Central memory CD4-positive, alpha-beta T cell (primary cell): ENCODE measurements at places on chromosomes 16 and 17.

DNA sequence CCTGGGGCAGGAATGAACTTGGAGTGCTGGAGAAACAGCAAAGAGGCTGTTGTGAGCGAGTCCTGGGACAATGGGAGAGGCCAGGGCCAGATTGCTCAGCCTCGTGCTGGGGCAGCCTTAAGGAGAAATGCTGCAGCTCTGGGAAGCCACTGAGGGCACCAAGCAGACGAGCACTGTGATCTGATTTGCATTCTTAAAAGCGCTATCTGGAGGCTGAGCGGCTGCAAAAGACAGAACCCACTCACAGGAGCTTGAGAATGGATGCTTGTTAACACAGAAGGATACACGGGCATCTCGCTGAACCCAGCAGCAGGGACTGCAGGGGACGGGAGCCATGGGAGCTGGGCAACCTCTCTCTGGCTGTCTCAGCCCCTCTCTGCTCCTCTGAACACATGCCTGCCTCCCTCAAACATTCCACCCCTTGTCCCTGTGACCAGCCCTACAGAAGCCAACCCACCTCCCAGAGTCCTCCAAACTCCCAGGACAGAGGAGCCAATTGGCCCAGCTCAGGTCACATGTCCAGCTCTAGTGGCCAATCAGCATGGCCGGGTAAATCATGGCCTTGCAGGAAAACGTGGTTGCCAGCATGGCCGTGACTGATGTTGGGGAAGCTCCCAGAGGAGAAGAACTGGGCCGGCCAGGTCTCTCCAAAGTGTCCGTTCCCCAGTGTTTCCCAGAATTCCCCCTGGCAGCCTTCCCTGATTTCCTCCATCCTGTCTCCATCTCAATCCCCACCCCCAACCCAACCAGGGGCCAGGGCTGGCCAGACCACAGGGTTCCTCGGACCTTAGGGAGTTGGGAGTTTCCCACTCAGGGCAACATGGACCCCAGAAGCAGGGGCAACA is 60.3 kb downstream of the GSG1L start:
- DNase-seq = no peak

GRCh38 chr16:58465817-58466216 is 34.1 kb upstream of the NDRG4 start:
- DNase-seq = no peak

- no peak for DNase-seq
Measured at GRCh38 chr17:34850023-34850422, 111.2 kb downstream of the CCT6B start.

- peak; percentile 45 for DNase-seq
Measured at GRCh38 chr17:42067371-42068091, 17.1 kb upstream of the C17orf113 start.

DNA sequence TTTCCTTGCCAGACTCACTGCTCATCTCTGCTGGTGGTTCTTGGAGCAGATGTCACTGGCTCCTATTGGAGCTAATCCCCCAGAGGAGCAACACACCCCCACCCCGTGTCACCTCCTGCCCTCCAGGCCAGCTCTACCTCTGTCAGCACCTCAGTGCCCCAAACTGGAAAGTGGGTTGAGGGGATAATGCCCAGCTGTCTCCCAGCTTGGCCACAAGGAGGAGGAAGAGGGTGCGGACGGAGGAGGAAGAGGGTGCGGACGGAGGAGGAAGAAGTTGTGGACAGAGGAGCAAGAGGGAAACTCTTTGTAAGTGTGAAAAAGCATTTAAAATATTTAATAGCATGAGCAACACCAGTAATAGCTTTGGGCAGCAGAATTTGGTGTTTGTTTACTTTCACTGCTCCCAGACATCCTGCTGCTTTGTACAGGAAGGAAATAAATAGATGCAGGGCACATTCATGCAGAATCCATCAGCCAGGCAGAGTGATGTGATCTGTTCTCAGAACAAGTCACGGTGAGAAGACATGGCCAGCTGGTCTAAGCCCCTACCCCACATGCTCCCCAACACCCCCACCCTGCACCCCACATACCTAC is 82.5 kb downstream of the C17orf67 start:
- DNase-seq = no peak

DNA sequence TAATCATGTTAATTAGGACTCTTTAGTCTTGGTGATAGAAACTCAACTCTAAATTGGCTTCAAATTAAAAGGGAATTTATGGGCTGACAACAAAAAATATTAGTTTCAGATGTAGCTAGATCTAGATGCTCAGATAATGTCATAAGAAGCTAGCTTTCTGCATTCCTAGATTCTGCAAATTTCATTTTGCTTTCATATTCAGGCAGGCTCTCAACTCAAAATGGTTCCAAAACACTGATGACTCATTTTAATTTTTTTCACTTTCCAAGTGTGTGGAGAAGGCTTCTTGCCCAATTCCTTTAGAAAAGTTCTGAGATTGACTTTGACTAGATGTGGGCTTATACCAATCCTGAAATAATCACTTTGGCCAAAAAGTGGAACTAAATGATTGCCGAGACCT is 236.7 kb upstream of the GOT2 start:
- no peak for DNase-seq

DNA sequence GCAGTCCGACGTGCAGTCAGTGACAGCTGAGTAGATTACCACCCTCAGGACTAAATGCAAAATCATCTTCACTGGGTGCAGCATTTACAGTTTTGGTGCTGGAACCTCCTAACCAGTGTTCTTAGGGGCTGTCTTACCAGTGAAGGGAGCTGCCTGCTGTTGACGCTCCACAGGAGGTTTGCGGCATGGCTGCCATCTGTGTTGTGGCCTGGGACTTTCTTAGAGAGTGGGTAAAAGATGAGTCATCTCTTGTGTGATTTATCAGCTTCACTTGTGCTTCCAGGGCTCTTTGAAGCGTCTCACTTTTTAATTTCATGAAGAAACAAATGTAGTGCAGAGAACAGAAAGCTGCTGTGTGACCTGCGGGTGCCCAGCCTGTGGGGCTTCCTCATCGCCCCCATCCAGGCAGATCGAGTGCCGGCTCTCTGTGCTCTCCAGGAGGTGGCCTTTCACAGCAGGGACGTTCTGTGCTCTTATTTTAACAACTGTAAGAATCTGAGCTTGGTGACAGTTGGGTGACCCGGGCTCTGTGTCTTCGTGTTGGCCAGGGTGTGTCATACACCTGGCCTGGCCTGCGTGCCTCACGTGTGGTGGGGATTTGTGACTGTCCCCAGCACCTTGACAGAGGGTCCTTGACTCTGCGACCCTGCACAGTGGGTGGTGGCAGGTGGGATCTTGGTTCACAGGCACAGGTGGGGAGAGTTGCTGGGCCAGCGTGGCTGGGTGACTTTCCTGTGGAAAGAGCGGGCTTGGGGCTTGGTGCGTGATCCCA is 24.3 kb upstream of the ZNF750 start:
- DNase-seq = peak; percentile 93

DNA sequence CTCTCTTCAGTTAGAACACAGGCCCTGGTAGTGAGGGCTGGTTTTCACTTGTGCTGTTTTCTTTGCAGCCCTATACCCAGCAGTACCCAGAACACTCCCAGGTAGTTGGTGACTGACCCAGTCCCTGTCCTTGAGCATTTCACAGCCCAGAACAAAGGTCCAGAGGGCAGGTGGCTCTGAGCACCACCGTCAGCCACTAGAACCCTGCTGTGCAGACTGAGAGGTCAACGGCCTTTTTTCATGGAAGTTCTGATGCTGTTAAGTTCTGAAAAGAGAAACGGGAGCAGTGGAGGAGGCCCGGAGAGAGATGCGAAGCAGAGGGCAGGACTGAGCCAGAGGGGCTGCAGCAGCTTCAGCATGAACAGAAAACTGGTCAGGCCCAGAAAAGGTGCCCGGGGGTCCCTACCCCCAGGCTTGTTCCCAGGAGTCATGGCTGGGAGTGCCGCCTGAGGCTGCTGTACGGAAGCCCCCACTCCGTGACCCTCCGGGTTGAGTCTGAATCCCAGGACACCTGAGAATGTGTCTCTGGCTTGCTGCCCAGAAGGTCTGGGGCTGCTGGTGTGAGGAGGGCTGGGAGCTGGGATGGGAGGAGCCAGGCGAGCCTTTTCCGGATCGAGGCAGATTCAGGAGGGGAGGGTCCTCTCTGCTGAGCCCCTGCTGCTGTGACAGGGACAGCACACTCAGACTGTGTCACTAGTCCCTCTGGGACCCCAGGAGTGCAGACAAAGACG is 8.7 kb downstream of the ZNF276 start:
- no peak for DNase-seq

- peak; percentile 27 for DNase-seq
Measured at GRCh38 chr16:79599837-79600637, 500 bp downstream of the MAF start.

DNA sequence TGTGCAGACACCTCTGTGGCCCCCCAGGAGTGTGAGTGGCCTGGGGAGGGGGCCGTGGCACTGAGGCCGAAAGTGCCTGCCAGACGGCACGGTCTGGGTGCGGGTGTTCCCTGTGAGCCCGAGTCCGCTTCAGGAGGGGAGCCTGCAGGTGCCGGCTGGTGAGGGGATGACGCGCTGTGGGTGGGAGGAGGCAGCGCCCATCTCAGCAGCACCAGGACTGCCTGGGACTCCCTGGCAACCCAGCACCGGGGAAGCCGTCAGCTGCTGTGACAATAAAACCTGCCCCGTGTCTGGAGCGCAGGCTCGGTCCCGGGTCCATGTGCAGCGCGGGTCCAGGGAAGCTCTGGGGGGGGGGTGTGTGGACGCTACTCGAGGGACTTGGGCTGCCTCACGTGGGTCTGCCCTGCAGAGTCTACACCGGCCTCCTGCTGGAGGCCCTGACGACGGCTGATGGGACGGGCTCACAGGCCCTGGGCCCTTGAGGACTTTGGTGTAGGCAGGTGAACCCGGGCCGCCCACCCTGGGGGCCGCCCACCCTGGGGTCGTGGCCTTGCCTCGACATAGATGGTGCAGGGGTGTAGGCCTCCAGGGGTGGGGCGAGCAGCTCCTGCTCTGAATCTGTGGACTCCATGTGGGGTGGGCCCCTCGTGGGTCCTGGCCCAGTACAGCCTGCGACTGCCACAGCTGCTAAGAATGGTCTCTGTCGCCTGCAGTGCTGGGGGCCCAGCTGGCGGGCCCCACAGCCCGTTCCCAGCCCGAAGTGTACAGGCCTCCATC is 5.9 kb upstream of the RAB40C start:
- DNase-seq = no peak

- DNase-seq = no peak
Measured at GRCh38 chr17:56781906-56782305, 51.8 kb downstream of the C17orf67 start.

GRCh38 chr17:29694918-29695563 is 72.3 kb upstream of the CORO6 start:
- DNase-seq = no peak

DNA sequence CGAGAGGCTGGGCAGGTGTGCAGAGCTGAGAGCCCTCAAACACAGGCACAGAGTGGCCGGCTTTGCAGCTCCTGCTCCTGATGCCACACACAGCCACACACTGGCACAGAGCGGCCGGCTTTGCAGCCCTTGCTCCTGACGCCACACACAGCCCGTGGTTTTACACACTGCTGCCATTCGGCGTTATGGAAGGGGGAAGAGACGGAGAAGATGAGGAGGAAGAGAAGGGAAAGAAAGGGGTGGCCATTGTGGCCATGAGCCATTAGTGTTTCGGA is 26.8 kb downstream of the WSCD1 start:
- DNase-seq = no peak

- DNase-seq = no peak
Measured at GRCh38 chr17:74042744-74043486, 160.6 kb upstream of the RPL38 start.

DNA sequence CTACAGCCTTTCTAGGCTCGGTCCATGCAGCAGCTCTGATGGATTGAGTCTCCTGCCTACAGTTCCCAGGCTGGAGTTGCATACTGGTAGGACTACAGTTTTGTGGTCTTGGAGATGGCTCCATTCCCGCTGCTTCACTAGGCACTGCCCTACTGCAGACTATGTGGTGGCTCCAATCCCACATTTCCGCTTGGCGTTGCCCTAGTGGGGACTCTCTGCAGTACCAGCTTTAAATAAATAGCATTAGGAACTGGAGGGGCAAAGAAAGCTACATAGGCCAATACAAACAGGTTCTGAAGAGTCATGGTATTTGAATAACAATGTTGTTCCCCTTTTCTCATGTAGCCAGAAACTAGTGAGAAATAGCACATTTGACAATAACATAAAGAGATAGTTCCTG is 5.4 kb upstream of the GOSR2 start:
- no peak for DNase-seq
